ENCODE measurements at places on chromosomes 1 and 21. TPM values are rescaled to one million over a fixed set of nuclear protein-coding genes. Genes with fewer than 3 reads are reported as not detected.

- DNase-seq, result no peak
These were observed 7.2 kb downstream of the ZDHHC18 start for GRCh38 chr1:26833432-26834405.

GRCh38 chr1:11783556-11783955, 21.6 kb downstream of the C1orf167 start:
- no peak for DNase-seq

DNA sequence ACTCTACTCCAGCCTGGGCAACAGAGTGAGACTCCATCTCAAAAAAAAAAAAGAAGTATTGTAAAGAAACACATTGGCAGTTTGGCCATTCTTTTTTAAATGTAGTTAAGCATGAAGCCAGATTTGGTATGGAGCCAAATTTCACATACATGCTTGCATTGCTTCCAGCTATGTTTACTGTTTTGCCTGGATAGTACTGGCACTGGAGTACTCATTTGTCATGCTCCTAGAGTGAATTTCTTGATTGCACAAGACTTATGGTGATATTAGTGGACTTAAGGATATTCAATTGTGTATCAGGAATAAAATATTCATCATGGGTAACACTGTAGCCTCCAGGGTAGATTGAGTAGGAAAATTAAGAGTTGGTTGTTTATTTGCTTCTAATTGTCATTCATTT, 24.5 kb upstream of the SLC9A1 start:
- no peak for DNase-seq

ALPL gene
- 3.7 TPM for total RNA-seq

PLA2G2F gene
- total RNA-seq, result not detected
